Lung microvascular endothelial cell (primary cell): ENCODE measurements at places on chromosomes 16 and 17.
A peak's percentile ranks its signal among the peaks of the same experiment; 100 is the strongest.

- no peak for DNase-seq
Observed at GRCh38 chr16:16882766-16883165, 503.8 kb downstream of the NPIPA7 start.

GRCh38 chr16:57999971-58000705 is at the start of gene ZNF319:
ZNF319 (minus strand) TSS chr16:58000672; CDS start chr16:57998265, 2,407 bp downstream.
- DNase-seq, result no peak

DNA sequence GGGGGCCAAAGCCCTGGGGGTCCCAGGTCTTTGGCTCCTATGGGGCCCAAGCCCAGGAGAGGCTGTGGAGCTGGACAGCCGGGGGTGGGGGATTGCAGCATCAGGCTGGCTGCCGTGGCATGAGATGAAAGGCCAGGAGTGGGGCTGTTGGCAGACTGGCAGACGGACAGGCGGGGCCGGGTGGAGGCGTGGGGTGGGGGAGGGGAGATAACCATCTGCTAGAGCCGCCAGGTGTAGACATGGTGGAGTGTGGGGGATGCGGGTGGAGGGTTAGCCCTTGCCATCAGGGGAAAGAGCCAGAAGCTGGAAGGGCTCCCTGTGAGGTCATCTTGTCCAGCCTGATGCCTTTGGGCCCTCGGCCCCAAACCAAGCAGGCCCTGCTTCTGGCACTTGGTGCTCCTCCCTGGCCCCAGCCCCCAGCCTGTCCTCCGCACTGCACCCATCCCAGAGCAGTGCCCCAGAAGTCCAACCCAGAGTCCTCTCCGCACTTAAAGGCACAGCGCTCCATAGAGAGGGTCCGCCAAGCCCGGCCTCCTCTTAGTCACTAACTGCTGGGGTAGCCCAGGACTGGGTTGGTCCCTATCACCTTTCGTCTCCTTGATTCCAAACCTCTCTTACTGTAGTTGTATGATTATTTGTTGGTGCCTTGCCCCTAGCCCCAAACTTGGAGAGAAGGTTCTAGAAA is 33.3 kb upstream of the DLX4 start:
- DNase-seq, result no peak

GRCh38 chr17:6548578-6549330 is 7.6 kb downstream of the PITPNM3 start:
- DNase-seq, result no peak

GRCh38 chr17:54789101-54789880 is 111.4 kb upstream of the TOM1L1 start:
- DNase-seq, result no peak

- no peak for DNase-seq
Observed at GRCh38 chr17:77644181-77645071, 314.1 kb upstream of the TNRC6C start.

DNA sequence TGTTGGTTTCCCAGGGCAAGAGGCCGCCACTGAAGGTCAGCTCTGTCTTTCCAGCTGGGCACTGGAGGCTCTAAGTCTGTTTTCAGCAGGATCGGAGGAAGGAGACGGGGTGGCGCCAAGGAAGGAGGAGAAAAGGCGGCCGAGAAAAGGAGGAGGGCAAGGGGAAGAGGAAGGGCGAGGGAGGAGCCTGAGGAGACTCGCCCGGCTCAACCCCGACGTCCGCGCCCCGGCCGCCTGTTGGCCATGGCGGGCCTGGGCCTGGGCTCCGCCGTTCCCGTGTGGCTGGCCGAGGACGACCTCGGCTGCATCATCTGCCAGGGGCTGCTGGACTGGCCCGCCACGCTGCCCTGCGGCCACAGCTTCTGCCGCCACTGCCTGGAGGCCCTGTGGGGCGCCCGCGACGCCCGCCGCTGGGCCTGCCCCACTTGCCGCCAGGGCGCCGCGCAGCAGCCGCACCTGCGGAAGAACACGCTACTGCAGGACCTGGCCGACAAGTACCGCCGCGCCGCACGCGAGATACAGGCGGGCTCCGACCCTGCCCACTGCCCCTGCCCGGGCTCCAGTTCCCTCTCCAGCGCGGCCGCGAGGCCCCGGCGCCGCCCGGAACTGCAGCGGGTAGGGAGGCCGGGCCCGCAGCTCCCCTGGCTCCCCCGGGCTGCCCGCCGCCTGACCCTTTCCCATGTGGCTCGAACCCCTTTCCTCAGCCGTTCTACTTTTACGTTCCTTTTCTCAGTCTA is at the start of gene RNF135:
Gene RNF135 (plus strand): TSS at position 209 of the 737 bp plus-strand sequence. CDS start 35 bp downstream, at position 244.
- peak; percentile 81 for DNase-seq

GRCh38 chr16:65793781-65794180 is 572.7 kb upstream of the CDH5 start:
- DNase-seq, result no peak

- DNase-seq, result no peak
Observed at GRCh38 chr16:12398029-12398682, 405.5 kb downstream of the CPPED1 start.

GRCh38 chr17:41167561-41167960 is 460 bp downstream of the KRTAP4-3 start:
- no peak for DNase-seq

- DNase-seq, result no peak
Observed at GRCh38 chr16:60811051-60811608, 1225.1 kb downstream of the CDH8 start.

DNA sequence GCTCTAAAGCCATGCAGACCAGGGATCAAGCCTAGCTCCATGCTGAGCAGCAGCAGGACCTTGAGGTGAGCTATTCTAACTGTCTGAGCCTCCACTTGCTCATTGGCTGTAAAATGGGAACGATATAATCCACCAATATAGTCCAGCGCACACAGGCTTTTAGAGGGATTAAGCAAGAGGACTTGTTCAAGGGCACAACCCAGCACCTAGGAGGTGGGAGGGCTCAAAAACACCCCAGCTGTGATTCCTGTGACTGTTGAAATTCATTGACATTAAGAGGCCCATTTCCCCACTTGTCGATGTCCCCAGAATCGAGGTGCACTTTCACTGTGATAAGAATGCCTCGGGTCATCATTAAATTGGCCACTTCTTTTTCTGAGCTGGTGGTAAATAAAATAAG is 4.1 kb downstream of the USH1G start:
- DNase-seq, result no peak

- peak; percentile 20 for DNase-seq
Observed at GRCh38 chr17:36602030-36602748, 806 bp downstream of the MRM1 start.

GRCh38 chr16:51559901-51560300 is 408.8 kb upstream of the SALL1 start:
- no peak for DNase-seq

DNA sequence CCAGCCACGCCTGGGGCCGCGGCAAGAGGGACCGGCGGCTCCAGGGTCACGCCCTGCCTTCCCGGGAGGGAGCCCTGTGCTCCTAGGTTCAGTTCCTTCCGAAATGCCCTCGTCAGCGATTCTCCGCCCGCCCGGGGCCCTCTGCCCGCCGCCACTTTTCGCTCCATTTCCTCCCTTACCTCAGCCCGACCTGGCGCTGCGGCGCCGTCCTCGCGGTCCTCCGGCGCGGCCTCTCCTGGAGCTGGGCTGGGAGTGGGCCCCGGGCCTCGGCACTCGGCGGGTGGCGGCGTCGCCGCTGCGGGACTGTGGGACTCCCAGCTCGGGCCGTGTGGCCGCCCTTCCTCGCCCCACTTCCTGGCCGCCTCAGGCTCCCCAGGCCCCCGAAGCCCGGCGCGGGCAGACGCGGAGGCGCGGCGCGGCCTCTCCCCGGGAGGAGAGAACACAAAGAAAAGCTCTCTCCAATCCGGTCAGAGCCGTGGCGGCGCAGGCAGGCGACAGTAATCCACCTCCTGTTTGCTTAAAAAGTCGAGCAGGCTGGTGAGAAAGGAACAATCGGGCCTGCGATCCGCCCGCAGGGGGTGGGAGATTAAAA is 1.6 kb downstream of the BAHCC1 start:
- DNase-seq, result peak; percentile 68

DNA sequence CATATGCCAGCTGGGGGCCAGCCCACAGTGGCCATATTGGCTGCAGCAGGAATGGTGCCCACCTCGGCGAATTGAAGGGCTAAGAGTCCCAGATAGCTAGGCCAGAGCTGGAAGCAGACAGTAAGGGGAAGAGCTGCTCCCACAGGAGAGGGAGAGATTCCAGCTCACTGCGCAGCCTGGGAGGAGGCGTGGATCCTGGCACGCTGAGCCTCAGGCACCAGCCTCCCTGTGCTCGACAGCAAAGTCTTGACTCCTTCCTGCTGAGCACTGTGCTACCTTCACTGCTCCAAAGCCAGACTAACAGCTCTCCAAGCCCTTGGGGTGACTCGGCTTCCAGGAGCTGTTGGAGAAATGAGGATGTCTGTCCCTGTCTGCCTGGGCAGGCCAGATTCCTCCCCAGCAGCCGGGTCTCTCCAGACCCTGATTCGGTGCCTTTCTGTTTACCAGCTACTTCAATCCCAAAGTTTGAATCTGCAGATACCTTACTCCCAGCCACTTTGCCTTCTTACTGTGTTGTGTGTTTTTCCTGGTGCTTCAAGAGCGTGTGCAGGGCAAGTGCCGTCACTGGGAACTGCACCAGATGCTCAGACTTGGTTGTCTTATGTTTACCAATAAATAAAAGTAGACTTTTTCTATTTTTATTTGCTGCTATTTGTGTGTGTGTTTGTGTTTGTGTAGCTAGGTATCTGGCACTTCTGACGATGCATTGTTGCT is 9.1 kb downstream of the CBX2 start:
- DNase-seq, result no peak

- DNase-seq, result no peak
Observed at GRCh38 chr17:50180620-50181019, 14.8 kb downstream of the SGCA start.

DNA sequence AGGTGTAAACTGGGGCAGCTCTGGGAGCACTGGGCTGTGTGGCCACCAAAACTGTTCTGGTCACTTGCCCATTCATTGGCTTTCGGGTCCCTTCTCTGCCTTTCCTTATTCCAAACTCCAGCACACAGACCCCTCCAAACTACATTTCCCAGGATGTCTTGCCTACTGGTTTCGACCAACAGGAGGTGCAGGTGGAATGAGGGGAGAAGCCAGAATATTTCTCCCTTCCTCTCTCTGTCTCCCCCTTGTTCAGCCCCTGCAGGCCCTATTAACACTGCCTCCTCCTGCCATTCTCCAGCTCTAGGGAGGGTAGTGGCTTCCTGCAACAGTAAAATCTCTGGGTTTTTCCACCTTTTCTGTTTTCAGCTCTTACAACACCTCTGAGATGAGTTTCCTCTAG is 13.2 kb upstream of the NAGPA start:
- no peak for DNase-seq

DNA sequence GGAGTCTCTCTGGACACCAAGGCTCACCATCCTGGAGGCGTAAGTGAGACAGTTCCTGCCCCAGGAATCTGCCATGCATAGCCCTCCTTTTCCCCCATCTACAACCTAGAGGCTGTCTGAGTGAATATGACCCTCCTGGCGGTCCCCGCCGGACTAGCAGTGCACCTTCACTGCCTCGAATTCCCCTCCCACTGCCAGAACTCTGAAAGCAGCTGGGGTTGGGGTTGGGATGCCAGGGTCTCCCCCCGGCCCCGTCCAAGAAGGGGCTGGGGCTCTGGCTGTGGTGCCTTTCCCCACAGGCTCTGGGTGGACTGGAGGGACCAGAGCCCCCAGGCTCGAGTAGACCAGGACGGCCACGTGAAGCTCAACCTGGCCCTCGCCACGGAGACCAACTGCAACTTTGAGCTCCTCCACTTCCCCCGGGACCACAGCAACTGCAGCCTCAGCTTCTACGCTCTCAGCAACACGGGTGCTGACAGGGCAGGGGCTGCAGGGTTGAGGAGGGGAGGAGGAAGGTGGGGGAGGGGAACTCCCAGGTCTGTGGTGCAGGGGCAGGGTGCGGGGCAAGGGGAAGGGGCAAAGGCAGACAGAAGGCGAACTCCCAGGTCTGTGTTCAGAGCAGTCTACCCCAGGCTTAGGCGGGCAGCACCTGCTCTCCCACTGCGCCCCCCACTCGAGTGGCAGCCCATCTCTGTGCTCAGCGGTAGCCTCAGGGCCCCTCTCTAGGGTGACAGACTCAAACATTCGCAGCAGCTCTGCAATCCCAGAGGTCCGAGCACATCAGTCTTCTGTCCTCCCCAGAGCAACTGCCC is 1.2 kb downstream of the ZACN start:
- no peak for DNase-seq
